ENCODE measurements at places on chromosomes 5 and 9.

GRCh38 chr5:179953987-179954386 is 46.3 kb upstream of the TBC1D9B start:
- DNase-seq, result no peak

- DNase-seq, result peak; percentile 17
Measured at GRCh38 chr9:95461448-95462248, 55.1 kb downstream of the PTCH1 start.

DNA sequence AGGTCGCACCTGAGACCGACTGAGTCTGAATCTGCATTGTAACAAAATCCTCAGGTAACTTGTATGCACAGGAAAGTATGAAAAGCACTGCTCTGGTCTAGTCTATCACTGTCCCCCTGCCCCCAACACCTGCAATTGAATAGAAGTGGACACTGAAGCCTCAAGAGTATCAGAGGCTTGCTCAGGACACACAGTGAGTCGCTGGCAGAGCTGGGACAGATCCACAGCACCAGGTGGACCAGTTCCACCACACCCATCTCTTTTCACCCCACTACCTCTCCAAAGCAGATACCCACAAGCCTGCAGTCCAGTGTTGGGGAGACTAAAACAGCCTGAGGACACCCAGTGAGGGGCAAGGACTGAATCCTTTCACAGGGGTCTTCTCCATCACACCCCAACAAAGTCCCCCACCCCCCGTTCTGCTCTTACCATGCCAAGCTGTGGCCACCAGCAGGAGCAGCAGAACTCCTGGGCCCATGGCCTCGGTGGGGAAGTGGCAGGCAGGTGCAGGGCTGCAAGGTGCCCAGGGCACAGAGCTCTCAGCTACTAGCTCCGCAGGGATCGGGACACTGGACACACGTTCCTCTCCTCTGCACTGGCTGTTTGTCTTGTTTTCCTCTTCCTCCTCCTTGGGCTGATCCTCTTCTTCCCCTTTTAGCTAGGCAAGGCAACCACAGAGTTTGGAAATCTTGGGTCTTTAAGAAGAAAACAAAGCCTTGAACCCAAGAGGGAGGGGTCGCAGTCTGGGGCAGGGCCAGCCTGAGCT is at the start of gene CSF1R:
Gene CSF1R, minus strand, starts transcription at position 605 of the 766 bp plus-strand sequence. Its CDS starts 127 bp downstream, at position 478.
- DNase-seq, result no peak

- DNase-seq, result no peak
Measured at GRCh38 chr5:175885813-175886212, 14.4 kb downstream of the CPLX2 start.

GRCh38 chr9:77616191-77616590 is 31.9 kb downstream of the GNA14 start:
- DNase-seq, result no peak

GRCh38 chr5:55638051-55638450 is 74.1 kb downstream of the SLC38A9 start:
- no peak for DNase-seq

DNA sequence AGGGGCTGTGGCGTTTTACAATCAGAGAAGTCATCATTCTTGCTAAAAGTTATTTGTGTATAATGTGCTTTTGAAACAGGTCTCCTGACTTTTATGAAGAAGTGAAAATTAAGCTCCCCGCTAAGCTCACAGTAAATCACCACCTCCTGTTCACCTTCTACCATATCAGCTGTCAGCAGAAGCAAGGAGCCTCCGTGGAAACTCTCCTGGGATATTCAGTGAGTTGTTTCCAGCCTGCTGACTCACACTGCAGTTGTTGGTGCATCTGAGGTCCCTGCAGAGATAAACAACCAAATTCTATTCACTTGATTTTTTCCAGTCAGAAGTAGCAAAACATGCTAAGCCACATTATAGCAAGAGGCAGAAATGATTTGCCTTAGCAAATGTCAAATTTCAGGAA is 156.7 kb downstream of the DOCK8 start:
- DNase-seq, result no peak

DNA sequence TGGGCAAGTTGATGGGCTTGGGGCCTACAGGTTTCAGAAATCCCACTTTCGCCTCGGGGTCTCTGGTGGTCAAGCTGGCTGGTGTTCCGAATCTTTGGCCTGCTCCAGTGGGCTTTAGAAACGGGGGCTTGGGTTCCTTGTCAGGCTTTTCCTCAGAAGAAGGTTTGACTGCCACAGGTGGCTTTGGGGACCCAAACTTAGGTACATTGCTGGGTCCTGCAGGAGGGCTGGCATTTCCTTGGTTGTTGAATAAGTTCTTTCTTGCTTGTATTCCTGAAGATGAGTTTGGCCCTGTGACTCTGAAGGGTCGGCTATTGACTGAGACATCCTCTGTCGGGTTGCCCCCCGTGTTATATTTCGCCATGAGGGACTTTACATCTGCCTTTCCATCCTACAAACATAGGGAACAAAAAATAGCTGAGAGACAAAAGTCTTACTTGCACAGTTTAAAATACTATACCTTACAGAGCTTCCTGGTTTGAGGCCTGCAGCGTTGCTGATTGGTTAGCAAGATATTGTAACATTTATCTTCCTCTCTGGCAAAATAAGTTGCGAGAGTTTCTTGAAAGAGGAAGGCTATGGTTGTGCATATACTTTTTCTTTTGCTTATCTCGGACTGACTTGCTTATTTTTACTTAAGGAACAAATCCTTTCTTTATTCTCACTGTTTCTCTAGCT is 16.6 kb downstream of the FYB1 start:
- DNase-seq, result peak; percentile 29

GRCh38 chr5:72478684-72479083 is 28.5 kb downstream of the ZNF366 start:
- DNase-seq, result no peak

DNA sequence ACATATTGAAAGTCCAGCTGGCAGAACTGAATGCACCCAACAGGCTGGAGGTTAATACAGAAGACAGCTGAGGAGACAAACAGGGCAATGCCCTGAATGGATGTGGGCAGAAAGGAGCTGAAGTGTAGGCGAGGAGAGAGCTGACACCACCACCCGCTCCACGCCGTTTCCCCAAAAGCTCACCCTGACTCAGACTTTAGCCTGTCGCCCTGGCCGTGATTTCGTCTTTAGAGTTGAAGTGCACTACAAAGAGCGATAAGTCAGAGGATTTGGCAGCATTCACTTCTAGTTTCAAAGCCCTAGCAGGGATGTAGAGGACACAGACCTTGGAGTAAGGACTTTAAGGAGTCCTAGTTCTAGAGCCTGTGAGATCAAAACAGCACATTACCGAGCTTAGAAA is 2.2 kb upstream of the ERAP1 start:
- no peak for DNase-seq

DNA sequence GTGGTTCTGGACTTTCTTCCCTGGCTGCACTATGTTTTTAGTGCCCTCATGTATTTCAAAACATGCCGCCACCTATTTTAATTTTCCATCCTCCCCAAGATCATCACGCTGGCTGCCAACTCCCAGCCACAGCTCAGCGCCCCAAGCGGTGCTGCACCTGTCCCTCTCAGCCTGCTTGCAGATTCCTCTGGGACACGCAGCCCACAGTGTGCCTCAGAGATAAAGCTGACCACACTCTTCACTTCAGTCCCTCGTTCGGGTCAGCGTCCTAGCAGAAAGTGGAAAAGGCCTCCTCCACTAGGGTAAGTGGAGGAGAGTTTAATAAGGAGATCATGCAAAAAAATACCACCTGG is 56.2 kb upstream of the CKS2 start:
- no peak for DNase-seq

GRCh38 chr5:74461251-74461650 is 179.3 kb downstream of the ENC1 start:
- no peak for DNase-seq

DNA sequence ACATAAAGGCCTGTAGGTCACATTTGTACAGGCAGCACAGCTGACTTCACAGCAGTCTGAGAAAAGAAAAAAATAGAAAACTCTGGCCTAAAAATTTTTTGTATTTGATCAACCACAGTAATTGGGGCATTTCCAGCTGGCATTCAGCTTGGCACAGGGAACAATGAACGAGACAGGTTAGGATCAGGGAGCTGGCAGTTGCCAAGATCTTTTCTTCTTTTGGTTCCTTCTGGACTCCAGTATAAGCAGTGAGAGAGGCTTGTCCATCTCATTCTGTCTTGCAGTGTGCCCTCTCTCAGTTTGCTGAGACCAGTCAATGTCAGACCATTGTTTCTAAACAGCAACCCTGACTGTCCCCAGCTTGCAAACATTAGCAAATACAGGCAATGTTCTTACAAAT is 601.1 kb downstream of the TLR4 start:
- DNase-seq, result no peak

DNA sequence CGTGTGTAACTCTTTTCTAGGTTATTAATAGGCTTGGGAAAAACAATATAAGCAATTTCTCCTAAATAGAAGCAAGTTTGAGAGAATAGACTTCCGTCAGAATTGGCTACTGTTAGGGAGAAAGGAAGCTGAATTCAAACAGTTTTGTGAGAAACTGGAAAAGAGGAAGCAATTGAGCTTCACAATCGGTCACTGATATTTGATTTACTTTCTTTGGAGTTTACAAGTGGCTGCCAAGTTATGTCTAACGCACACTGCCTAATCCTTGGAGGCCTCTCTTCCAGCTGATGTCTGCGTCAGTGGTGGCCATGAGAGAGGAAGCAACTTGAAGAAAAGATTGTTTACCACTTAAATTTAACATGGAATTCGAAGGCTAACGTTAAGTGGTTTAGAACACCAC is 319.5 kb downstream of the ADGRV1 start:
- no peak for DNase-seq

GRCh38 chr5:124162767-124163532 is 583.5 kb downstream of the ZNF608 start:
- peak; percentile 53 for DNase-seq

DNA sequence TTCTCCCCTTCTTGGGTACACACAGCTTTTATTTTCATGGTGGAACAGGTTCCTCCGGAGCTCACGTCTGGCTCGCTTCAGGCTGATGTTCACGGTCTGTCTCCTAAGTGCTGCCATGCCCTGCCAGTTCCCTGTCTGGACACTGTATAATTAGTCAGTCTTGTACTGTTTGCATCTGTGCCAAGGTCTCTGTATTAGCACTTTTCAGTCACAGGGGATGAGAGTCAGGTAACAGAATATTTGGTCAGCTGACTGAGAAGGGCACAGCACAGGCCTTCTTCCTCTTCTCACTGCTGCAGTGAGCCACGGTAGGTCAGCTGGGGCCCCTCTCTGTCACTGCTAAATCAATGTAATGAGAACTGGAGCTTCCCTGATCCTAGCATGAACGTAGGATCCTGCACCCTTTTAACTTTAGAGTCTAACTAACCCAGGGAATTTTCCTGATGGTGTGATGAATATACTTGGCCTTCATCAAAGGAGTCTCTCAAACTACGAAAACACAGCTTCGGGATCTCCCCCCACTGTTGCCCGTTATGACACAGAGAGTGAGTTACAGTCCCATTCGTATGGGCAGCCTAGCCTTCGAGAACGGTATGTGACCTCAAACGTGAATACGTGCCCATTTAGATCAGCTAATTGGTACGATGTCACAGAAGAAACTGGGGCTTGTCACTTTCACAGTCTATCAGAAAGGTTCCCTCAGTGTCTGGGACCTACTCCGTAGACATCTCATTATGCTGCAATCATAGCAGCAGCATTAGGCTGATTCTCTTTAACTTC is 354.1 kb upstream of the RFX3 start:
- no peak for DNase-seq

DNA sequence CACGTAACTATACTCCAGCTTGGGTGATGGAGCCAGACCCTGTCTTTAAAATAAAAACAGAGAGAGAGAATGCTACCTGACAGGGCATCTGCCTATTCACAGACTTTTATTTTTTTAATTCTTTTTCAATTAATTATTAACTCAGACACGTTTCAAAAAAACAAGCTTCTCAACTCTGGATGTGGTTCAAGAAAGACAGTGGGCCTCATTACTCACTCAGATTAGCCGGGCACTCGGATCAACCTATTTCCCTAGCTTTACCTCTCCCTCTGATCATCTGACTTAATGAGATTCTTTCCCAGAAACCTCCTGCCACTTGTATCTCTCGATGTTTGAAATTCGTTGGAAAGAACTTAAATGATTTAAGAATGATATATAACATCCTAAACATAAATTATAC is 134.1 kb downstream of the TRPM6 start:
- no peak for DNase-seq

DNA sequence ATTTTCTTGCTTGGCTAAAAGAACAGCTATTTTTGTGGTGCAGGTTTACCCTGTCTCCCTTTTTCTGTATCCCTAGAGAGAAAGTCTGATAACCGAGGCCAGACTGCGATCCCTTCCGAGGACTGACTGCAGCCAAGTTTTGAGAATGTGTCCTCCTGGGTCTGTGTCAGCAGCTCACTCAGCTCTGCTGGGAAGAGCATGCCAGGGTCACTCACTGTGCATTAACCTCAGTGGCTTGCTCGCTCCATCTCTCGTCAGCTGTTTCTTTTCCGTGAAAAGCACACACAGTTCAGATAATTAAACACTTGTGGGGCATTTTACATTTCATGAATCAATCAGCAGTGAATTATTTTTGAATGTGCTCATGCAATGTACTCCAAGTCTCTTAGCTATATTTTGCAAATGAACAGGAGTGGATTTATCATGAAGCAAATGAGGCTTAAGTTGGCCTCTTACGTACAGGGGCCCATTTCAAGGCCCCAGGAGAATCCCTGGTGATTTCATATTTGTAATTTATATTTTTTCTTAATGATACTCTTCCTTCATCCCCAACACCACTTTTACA is 252.1 kb downstream of the SMARCA2 start:
- no peak for DNase-seq

DNA sequence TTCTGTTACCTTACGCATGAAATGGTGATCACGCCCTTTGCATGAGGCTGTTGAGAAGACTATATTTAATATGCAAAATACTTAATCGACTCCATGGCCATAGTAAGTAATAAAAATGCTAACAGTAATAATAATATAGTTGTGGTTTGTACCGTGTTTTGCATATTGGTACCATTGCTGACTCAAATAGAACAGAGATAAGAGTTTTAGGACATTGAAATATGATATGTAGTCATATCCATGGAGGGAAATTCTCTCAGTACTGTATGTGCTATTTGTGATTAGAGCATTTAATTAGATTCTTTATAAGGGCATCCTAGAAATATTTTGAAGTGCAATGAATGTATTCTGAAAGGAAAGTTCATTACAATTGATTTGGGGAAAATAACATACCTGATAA is 41.9 kb downstream of the CFAP90 start:
- DNase-seq, result no peak

GRCh38 chr9:107342476-107343161 is 59.5 kb downstream of the RAD23B start:
- DNase-seq, result no peak

DNA sequence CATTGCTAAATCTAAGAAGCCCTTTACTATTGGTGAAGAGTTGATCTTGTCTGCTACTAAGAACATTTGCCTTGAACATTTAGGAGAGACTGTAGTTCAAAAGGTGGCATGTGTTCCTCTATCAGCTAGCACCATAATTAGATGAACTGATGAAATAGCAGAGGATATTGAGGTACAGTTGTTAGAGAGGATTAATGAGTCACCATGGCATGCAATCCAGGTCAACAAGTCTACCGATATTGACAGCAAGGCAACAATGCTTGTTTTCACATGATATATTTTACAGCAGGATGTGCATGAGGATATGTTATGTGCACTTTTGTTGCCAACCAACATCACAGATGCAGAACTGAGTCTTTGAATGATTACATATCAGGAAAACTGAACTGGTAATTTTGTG is 134.3 kb upstream of the CDH9 start:
- DNase-seq, result peak; percentile 9

All from hematopoietic multipotent progenitor cell treated with erythropoietin and hydrocortisone succinate and interleukin-3 and kit ligand, for 8 days (in vitro differentiated cells).